ENCODE measurements at places on chromosomes 2 and 18.

GRCh38 chr2:236246711-236247246, 17.4 kb downstream of the ASB18 start:
- DNase-seq = no peak

GRCh38 chr2:187529977-187530721, 24.1 kb downstream of the TFPI start:
- DNase-seq = no peak

DNA sequence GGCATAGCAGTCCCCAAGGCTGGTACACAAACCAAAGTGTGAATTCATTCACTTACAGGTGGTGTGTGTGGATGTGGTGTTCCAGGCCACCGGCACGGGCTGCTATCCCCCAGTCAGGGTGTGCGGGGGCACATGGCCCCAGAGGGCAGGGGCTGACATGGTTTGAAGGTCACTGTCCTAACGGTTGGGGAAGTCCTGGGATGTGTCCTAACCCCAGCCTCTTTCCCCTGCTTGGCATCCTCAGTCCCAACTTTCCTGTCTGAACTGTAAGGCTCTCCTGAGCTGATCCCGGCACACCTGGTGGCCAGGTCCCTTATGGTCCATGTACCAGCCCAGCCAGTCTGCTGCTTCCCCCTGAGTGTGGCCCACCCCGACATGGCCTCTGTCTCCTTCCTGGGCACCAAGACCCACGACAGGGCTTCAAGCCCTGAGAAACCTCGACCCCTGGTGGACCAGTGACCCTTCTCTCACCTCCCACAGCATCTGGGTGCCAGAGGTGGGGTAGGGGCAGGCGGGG, 2.4 kb upstream of the TMEM185B start:
- no peak for DNase-seq

GRCh38 chr2:22817197-22817596, 567.8 kb upstream of the KLHL29 start:
- DNase-seq = peak; percentile 96

DNA sequence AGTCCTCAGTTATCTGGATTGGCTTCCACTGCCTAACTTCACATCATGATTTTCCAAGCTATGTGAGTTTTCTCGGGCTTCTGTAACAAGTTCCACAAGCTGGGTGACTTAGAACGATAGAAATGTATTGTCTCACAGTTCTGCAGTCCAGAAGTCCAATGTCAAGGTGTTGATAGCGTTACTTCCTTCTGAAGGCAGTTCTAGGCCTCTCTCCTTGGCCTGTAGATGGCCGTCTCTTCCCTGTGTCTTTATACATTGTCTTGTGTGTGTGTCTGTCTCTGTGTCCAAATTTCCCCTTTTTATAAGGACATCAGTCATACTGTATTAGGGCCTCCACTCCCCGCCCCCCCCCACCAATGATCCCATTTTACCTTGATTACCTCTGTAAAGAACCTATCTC, 7.5 kb downstream of the LTBP1 start:
- no peak for DNase-seq

GRCh38 chr2:155404433-155405002, 706.0 kb downstream of the KCNJ3 start:
- DNase-seq = no peak

GRCh38 chr2:164306872-164307271, 314.4 kb downstream of the GRB14 start:
- DNase-seq = no peak

GRCh38 chr2:213105212-213105611, 46.2 kb downstream of the IKZF2 start:
- no peak for DNase-seq

GRCh38 chr2:199855812-199856211, 4.8 kb upstream of the FTCDNL1 start:
- no peak for DNase-seq

- DNase-seq = no peak
Measured at GRCh38 chr2:123791207-123791606, 233.9 kb upstream of the CNTNAP5 start.

- DNase-seq = no peak
Measured at GRCh38 chr2:137676346-137676745, 287.9 kb upstream of the HNMT start.

- DNase-seq = no peak
Measured at GRCh38 chr18:72102412-72102811, 441.7 kb downstream of the CBLN2 start.

DNA sequence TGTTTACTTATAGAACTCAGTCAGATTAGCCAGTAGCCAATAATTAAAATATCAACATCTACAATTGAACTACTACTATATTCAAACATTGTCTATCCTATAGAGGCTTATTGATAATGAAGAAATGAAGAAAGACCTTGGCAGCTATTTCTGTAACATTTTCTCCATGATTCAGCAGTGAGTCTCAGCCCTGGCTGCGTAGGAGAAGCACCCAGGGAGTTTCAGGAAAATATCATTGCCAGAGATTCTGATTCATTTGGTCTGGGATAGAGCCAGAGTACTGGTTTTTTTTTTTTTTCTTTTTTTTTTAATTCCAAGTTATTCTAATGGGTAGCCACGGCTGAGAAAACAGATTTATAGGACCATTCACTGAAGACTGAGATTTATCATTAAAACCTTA, 404.8 kb downstream of the TXNL1 start:
- DNase-seq = no peak

GRCh38 chr2:85188852-85189251, 55.7 kb downstream of the TCF7L1 start:
- no peak for DNase-seq

- no peak for DNase-seq
Measured at GRCh38 chr2:137251045-137251444, 485.7 kb downstream of the THSD7B start.

DNA sequence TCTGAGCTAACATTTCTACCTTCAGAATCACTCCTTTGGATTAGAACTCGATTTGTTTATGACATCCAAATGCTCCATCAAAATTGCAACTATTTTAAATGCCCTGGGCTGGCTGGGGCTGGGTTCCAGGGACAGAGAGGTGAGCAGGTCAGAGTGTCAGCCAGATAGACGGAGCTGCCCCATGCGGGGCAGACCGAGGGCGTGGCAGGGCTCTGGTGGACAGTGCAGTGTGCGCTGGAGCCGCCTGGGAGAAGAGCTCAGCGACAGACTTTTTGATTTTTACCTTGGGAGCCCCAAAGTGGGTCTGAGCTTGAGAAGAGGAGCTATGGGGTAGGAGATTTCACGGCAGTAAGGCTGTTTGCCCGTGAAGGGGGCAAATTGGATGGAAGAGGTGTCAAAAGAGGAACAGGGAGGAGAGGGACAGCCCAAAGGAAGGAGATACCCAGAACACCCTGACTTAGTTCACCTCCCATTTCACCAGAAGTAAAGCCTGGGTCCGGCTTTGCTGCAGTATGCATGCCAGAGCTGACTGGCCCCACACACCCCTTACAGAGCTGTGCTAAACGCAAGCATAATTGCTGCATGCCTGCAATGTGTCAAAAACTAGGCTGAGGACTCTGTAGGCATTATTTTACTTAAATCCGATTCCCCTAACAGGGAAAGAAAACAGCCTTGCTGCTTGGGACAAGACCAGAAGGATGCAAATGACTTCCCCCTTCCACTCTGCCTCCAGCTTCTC, 33.7 kb downstream of the EN1 start:
- DNase-seq = no peak

DNA sequence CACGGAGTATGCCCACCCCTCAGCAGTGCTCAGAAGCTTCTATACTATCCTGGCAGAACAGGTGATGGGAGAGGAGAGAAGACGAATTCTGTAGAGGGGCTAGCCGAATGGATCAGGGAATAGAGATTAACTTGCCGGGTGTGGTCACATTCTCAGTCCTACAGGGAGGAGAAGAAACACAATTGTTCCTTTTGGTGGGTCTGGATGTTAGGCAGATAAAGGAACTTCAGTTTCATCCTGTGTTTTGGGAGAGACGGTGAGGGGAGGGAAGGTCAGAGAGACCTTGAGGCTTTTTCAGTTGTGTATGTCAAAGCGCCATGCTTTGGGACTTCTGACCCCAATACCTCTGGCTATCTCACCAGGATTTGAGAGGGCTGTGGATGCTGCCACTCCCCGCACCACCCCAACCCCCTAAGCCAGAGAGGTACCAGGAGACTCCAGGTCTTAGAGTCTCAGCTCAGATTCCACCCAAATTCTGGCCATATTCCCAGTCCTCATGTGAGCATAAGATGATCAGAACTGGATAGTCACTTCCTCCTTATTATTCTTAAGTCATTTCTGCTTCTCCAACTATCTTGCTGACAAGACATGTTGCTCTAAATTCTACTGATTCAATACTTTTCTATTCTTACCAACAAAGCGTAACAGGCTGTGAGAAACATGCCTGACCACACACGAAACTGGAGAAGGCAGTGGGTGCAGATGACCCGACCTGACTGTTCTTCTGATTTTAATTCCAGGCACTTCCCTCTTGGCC, 2.3 kb upstream of the TMEM37 start:
- no peak for DNase-seq

GRCh38 chr18:13185675-13186198, 32.8 kb upstream of the LDLRAD4 start:
- no peak for DNase-seq

DNA sequence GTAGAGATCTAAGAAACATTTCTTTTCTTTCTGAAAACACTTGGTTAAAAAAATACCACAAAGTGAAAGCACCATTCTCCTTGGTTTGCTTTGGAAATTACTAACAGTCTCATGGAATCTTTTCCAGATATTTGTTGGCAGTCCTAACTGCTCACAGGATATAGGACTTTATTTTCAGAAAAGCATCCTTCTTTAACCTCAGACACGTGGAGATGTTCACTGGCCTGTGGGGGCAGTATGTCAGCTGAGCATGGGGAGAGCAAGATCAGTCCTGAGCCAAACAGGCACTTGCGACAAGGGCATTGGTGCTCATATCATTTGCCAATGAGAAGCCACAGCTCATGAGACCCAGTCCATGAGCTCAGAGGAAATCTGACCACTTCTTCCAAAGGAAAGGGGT, 371.9 kb downstream of the NBAS start:
- no peak for DNase-seq

DNA sequence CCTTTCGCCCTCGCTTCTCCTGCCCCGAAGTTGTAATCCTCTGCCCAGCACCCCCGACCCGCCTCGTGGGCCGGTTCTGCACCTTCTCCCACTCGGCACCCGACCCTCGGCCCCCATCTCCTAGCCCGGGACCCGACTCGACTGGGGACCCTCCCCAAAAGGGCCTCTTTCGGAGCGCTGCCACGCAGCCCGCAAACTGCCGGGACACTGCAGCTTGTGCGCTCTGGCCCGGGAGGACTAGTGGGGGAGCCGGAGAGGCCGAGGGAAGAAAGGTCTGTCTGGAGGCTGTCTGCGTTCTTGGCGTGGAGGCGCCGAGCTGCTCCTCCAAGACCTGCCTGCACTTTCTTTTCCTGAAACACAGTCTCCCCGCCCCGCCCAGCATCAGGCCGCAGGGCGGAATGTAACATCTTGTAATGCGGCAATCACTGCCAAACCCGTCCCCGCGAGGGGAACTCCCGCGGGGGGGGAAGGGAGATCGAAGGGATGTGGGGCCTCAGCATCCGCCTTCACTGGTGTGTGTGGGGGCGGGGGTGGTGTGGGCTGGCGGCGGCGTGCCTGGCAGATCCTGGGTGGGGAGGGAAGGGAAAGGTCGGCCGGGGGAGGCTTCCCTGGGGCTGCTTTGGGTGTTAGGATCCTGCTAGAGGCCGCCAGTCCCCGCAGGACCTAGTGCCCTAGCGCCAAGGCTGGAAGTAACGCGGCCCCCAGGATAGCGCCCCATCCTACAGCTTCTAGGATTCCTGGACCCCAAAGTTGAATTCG, 7.4 kb downstream of the DLX2 start:
- DNase-seq = peak; percentile 83

DNA sequence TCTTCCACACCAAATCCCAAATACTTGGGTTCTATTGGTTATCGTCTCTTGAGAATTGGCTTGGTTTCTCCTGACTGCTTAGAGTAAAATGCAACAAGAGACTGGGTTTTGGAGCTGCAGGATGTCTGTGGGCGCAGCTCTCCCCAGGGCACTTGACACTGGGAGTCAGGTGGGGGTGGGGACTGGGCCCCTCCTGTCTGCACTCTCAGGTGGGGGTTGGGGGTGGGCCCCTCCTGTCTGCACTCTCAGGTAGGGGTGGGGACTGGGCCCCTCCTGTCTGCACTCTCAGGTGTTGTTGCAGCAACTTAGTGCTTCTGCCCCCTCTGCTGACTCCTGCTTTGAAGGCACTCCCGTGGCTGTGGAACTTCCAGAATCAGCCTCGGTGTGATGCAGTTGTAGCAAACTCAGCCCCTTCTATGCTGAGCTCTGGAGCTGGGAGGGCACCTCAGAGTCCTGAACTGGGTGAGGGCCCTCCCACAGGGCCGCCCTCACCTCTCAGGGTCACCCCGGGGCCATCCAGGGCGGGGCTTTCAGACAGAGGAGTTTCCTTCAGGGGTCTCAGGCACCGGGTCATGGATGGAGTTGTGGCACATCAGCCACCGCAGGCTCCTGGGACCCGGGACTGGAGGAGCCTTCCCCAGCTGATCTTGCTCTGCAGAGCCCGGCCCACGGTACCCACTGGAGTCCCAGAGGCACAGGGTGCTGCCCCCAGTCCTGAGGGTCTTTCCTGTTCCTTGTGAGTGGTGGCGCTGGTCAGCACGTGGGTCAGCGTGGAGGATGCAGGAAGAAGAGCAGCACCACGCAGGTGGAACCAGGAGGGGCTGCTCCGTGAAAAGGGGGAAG, 22.9 kb upstream of the CIDEA start:
- no peak for DNase-seq

GRCh38 chr2:199458806-199459285, 1.1 kb upstream of the SATB2 start:
- DNase-seq = no peak

- no peak for DNase-seq
Measured at GRCh38 chr2:45748239-45748638, 96.8 kb downstream of the PRKCE start.

DNA sequence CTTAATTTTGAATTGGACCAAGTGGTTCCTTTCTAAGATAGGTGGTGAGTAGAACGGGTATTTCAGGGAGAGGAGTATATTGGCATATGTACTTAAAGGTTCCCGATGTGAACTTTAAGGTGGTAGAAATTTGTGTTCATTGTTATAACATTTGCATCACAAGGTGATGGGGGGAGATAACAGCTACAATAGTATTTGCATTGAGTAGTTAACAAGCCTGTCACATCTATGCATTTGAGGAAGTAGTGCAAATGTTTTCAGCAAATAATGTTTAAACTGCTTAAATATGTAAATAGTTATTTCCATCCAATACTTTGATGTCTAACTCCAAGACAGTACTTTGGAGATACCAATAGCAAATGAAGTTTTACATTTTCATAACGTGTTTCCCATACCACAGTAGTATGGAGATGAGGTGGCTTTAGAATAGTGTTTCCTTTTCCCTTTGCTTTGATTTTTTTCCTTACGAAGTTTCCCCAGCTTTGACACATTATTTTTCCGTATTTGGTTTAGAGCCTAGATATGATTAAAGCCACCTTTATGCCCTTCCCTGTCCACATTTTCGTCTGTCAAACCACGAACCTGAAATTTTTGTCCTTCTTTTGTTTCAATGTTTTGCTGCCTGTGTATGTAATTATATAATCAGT, 46.6 kb downstream of the VAPA start:
- no peak for DNase-seq

- no peak for DNase-seq
Measured at GRCh38 chr18:12347895-12348294, 29.1 kb downstream of the AFG3L2 start.

Data from COLO829 (cell line).